ENCODE measurements at places on chromosomes 3 and 15.

GRCh38 chr15:77555232-77555631 is 77.5 kb downstream of the LINGO1 start:
- DNase-seq = no peak

DNA sequence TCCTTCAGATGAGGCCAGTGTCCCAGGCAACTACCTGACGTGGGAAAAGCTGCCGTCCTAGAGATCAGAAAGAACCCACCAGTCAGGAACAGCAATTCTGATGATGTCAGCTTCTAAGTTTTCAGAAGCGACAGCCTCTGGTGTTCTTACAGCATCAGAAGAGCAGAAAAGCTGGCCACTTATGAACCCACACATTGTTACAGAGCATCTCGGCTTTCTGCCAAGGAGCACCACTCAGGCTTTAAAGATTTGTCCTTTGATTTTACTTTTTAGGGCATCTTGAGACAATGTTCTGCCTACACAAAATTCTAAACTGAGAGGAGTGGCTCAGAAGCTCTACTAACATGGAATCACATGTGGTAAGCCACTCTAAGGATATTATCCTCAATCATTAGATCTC is 49.7 kb upstream of the BOC start:
- DNase-seq = no peak

GRCh38 chr15:70248116-70249025 is 150.7 kb upstream of the TLE3 start:
- DNase-seq = no peak

- DNase-seq = no peak
Observed at GRCh38 chr3:60202052-60202726, 1049.1 kb downstream of the FHIT start.

Measured in stimulated activated CD8-positive, alpha-beta memory T cell treated with anti-CD3 and anti-CD28 coated beads, Interleukin-2, amount 100 ng/mL, for 48 hours (primary cell).